ENCODE measurements at places on chromosomes 5 and 9. TPM values are rescaled to one million over a fixed set of nuclear protein-coding genes. Genes with fewer than 3 reads are reported as not detected.

OTP gene
- not detected for polyA plus RNA-seq

DNA sequence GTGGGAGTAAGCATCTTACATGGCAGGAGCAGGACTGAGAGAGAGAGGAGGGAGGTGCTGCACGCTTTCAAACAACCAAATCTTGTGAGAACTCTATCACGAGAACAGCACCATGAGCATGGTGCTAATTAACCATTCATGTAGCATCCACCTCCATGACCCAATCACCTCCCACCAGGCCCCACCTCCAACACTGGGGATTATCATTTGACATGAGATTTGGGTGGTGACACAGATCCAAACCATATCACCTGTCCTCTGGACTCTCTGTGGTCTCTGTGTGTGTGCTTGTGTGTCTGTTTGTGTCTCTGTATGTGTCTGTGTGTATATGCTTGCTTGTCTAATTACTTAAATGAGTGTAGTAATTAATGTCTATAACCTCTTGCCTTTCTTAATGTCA lies 31.1 kb downstream of the SEC61B start:
- no peaks in the 10 kb centered on the region for H3K36me3 ChIP-seq
- no peaks in the 10 kb centered on the region for H3K4me1 ChIP-seq
- H3K4me3 ChIP-seq = no peak overlapping the region
- DNase-seq = no peak
- H3K27ac ChIP-seq = no peak overlapping the region

GRCh38 chr5:75588666-75589065 lies 22.6 kb upstream of the ANKDD1B start:
- no peaks in the 10 kb centered on the region for H3K4me1 ChIP-seq
- DNase-seq = no peak
- H3K27ac ChIP-seq = no peak overlapping the region
- H3K4me3 ChIP-seq = no peak overlapping the region
- no peaks in the 10 kb centered on the region for H3K36me3 ChIP-seq

- no peak overlapping the region for H3K4me3 ChIP-seq
- no peaks in the 10 kb centered on the region for H3K27me3 ChIP-seq
- H3K36me3 ChIP-seq = no peaks in the 10 kb centered on the region
- H3K27ac ChIP-seq = no peak overlapping the region
These were observed 320.6 kb upstream of the NUDT12 start for GRCh38 chr5:103883143-103883542.

- no peak overlapping the region for H3K4me3 ChIP-seq
- no peak overlapping the region for H3K27ac ChIP-seq
- H3K27me3 ChIP-seq = no peaks in the 10 kb centered on the region
- H3K4me1 ChIP-seq = no peaks in the 10 kb centered on the region
These were observed 497.7 kb upstream of the WWC1 start for GRCh38 chr5:167793700-167794099.

GRCh38 chr9:33439731-33440130 lies 7.7 kb downstream of the AQP3 start:
- H3K4me3 ChIP-seq = no peak overlapping the region
- H3K27ac ChIP-seq = no peak overlapping the region
- H3K4me1 ChIP-seq = no peaks in the 10 kb centered on the region
- H3K27me3 ChIP-seq = no peaks in the 10 kb centered on the region

DNA sequence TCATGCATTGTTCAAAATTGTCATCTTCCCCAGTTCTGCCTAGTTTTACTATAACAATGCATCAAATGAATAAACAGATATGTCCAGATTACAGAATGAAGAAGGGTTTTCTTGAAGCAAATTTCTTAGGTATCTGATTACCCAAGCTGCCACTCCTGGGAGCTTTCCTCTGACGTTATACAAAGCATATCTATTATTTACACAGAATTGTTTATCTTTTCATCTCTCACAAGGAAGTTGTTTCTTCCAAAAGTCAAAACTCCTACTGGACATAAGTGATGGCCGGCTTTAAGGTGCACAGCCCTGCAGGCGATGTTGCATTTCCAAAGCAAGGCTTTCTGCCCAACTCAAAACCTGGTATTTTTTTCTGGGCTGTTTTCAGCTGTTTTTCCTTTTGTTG lies 73.4 kb upstream of the ANKH start:
- H3K4me3 ChIP-seq = no peak overlapping the region
- no peaks in the 10 kb centered on the region for H3K36me3 ChIP-seq

DNA sequence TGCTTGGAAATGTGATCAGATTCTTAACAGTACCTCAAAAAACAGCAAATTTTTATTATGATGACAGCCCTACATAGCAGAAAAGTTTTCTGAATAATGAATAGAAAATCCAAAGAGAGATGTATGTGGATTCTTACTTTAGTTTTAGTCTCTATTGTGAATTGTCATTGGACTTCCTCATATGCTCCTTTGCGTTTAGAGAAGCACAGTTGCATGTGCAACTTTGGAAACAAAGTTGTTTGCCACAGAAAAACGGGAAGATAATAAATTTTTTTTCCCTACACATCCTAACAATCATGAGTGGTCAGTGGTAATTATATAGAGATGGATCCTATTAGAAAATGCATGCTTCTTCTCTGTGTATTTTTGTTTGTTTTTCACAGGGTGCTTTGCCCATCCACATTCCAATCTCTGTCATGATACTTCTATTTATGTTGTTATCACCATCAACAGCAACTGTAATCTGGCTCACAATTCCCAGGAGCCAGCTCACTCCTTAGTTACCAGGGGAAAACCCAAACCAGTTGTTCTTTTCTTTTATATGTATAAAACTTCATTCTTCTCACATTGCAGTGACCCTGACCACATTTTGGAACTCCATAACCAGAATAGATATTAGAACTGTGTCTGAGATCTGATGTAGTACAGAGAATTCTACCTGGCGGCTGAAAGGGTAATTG lies 118.7 kb downstream of the NDUFS4 start:
- H3K4me3 ChIP-seq = no peak overlapping the region
- no peaks in the 10 kb centered on the region for H3K27me3 ChIP-seq
- no peaks in the 10 kb centered on the region for H3K36me3 ChIP-seq
- no peaks in the 10 kb centered on the region for H3K4me1 ChIP-seq
- H3K27ac ChIP-seq = no peak overlapping the region

DNA sequence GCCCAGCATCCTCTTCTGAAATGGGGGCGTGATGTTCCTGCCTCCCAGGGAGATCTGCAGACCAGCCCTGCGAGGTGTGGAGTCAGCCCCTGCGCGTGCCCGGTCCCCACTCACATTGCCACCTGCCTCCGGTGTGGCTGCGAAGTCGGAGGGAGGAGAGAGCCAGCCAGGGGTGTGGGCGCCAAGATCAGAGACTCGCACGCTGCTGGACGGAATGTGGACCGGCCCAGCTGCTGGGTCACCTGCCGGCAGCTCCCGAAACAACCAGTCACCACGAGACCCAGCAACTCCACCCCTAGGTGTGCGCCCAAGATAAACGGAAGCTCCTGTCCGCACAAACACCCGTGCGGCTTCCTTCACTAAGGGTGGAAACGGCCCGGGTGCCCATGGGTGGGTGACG lies 51.1 kb upstream of the EGFL7 start:
- H3K36me3 ChIP-seq = no peaks in the 10 kb centered on the region
- no peak for DNase-seq
- no peaks in the 10 kb centered on the region for H3K4me1 ChIP-seq
- no peaks in the 10 kb centered on the region for H3K27me3 ChIP-seq

GRCh38 chr9:99693888-99694287 lies 127.8 kb upstream of the NR4A3 start:
- no peak overlapping the region for H3K4me3 ChIP-seq
- H3K27me3 ChIP-seq = no peaks in the 10 kb centered on the region
- DNase-seq = no peak
- no peaks in the 10 kb centered on the region for H3K4me1 ChIP-seq
- no peaks in the 10 kb centered on the region for H3K36me3 ChIP-seq

DNA sequence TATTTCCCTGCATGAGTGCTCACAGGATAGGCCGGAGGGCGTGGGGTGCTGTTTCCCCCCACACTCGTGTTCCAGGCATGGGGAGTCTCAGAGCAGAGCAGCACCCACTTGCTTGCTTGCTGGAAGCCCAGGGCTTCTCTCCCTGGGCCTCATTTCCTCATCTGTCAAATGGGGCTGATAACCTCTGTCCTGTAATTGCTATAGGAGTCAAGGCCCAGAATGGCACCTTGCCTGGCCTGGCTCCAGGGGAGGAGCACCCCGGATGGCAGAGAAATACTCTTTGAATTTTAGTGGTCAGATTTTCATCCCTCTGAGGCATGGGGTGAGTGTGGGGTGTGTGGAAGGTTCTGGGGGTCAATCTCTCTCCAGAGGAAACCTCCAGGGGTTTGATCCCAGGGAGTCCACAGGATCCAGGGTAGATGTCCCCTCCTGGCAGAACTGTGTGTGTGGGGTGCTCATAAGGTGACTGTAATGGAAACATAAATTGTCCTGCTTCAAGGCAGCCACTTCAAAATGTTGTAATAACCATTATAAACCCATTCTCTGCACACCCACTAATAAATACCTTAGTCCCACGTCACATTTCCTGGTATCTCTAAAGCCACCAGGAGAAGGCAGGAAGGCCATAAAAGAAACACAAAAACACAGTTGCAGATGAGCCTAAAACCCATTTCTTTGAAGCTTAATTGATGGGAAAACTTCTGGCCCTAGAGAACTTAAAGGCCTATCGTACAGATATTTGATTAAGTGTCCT lies 272.2 kb downstream of the FSTL4 start:
- DNase-seq = no peak
- H3K27ac ChIP-seq = no peak overlapping the region
- no peaks in the 10 kb centered on the region for H3K4me1 ChIP-seq
- no peaks in the 10 kb centered on the region for H3K27me3 ChIP-seq

- H3K4me3 ChIP-seq = no peak overlapping the region
- no peaks in the 10 kb centered on the region for H3K27me3 ChIP-seq
- H3K4me1 ChIP-seq = no peaks in the 10 kb centered on the region
- peaks cover 5% of the 10 kb centered on the region for H3K36me3 ChIP-seq
- H3K27ac ChIP-seq = no peak overlapping the region
These were observed 5.9 kb upstream of the TTC23L start for GRCh38 chr5:34833090-34833489.

DNA sequence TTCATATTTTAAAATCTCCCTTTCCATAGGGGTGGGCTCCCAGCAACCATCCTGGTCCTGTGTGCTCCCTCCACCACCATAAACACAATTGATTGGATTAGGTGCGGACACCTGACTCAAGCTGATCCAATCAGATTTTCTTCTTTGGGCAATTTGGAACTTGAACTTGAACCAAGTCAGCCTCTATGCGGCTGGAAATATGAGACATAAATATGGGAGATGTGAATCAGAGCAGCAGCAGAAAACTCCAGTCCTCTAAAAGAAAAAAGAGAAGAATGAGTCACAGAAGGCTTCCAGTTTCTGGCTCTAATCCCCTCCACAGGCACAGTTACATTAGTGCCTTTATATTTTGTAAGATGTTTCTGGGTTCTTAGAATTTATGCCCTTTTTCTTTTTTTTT lies 306.6 kb downstream of the MLLT3 start:
- H3K4me1 ChIP-seq = no peaks in the 10 kb centered on the region
- no peak overlapping the region for H3K27ac ChIP-seq
- DNase-seq = no peak
- no peak overlapping the region for H3K4me3 ChIP-seq
- H3K27me3 ChIP-seq = no peaks in the 10 kb centered on the region

All from aorta (tissue), 5 donors.